Astrocyte (in vitro differentiated cells and primary cell): ENCODE measurements at places on chromosomes 1 and 21. TPM values are rescaled to one million over a fixed set of nuclear protein-coding genes. Genes with fewer than 3 reads are reported as not detected.
A peak's percentile ranks its signal among the peaks of the same experiment; 100 is the strongest.

TFB2M gene
- total RNA-seq = 16.3 and 17.3 TPM in 2 replicates

LCE2A gene
- not detected in 2 replicates for total RNA-seq

TAS1R1 gene
- total RNA-seq = not detected in 2 replicates

GBP4 gene
- total RNA-seq = 0.32 and 0.34 TPM in 2 replicates

ASTN1 gene
- total RNA-seq = 0.41 and 0.50 TPM in 2 replicates

OR2T2 gene
- not detected in 2 replicates for total RNA-seq

BRINP2 gene
- total RNA-seq = not detected in 2 replicates

GRCh38 chr1:194473766-194474165, 1287.4 kb upstream of the B3GALT2 start:
- no peak for DNase-seq

- peak; percentile 20 for DNase-seq
These were observed at the start of gene FAAP20 for GRCh38 chr1:2194319-2194897. FAAP20 (minus strand) TSS chr1:2194772; CDS start chr1:2194749, 23 bp downstream.

GRCh38 chr1:210251680-210252490, 19.3 kb downstream of the SERTAD4 start:
- DNase-seq = no peak

GRCh38 chr1:201074018-201074417, 38.2 kb downstream of the CACNA1S start:
- DNase-seq = no peak

DNA sequence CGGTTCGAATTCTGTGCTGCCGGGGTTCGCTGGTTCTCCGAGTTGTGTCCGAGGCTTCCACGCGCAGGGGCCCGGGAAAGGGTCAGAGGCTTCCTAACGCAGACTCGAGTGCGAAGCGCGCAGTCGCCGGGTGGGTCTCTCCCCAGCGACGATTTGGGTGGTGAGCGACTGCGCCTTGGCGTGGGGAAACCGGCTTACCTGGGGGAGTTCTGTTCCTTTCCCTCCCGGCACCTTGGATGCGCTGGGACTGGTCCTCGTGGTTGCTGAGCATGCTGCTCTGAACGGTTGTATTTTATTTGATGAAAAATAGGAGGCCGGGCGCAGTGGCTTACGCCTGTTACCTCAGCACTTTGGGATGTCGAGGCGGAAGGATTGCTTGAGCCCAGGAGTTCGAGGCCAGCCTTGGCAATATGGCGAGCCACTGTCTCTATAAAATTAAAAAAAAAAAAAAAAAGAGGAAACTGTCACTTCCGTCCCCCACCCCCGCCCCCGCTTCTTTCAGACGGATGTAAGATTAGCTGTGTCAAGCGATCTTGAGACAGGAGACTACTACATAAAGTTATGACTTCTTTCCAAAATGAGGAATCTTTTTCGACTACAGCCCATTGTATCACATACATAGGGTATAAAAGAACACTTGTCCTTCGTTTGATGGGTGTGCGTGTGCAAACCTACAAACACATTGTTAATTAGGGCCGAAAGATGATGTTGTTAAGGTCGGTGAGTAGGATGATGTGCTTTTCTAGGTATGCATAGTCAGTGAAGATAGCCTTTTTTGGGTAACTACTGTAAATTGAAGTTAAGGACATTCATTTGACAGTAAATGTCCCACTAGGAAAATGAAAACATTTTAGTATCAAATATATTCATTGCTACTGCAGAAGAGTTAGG, at the start of gene CCDC18:
CCDC18 (plus strand) TSS at position 2 of the 891 bp plus-strand sequence. CDS start 2,638 bp downstream, outside the sequence.
- DNase-seq = peak; percentile 41

DNA sequence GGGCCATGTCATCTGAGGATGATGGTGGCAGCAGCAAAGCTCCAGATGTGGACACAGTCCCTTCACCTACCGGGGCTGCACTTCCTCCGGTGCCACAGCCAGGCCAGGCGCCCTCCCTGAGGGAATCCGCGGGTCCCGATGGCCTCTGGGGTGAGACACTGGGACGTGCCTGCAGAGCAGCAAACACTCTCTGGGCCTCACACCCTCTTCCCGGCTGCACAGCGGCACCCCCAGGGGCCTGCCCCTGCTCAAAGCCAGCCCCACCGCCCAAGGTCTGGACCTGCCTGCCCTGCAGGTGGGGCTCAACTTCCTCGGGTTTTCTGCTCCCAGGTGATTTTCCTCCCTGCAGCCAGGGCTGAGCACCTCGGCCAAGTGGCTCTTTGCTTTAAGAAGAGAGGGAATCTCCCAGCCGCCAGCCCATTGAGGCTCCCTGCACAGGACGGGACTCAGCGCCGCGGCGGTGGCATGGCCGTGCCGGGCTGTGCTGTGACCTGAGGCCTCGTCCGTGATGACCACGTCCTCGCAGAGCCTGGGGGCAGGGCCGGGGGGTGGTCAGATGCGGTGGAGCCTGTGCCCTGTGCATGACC, 21.3 kb upstream of the COL18A1 start:
- DNase-seq = no peak

DNA sequence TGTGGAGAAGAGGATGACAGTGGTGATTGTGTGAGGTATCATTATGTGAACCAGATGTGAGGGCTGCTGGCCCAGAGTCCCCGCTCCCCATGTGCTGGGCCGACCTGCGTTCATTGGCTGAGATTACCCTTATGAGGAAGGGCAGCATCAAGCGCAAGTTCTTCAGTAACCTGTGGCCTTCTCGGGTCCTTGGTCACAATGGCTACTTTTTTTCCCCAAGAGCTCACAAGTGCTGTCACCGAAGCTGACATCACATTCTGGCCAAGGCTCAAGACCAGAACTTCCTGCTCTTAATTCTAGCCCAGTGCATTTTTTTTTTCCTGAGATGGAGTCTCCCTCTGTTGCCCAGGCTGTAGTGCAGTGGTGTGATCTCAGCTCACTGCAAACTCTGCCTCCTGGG, 262.9 kb downstream of the RHOU start:
- no peak for DNase-seq

GRCh38 chr21:44555200-44555875, 3.3 kb downstream of the KRTAP10-3 start:
- DNase-seq = no peak

DNA sequence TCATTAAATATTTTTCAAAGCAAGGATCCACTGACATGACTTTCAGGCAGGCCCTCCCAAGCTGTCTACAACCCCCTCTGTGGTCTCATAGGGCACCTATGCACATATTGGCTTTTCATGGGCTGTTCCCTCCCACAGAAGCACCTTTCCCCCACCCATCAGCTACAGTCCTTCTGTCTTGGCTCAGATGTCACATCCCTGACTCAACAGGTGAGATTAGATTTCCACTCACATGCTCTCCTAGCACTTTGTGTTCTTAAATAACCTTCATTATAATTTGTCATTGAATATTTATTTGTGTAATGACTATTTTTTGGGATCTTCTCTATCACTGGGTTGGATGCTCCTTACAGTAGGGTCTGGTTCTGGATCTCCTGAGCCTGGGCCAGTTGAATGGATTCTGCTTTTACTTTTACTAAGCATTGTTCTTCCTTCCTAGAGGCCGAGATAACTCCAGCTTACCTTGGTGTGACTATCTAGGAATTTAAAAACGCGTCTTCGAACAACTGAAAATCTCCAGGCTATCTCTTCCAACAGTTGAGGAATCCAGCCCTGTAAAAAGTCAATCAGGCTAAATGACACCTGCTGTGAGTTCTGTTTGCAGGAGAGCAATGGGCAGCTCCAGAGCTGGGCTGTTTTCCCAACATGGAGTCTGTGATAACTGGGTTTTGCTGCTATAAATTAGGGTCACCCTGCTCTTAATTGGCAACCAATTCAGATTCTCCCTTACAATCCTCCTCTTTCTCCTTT, 16.2 kb downstream of the ROR1 start:
- no peak for DNase-seq

GRCh38 chr1:196678510-196678884, 26.7 kb downstream of the CFH start:
- peak; percentile 84 for DNase-seq

GRCh38 chr1:51491166-51491981, 27.7 kb downstream of the EPS15 start:
- no peak for DNase-seq

DNA sequence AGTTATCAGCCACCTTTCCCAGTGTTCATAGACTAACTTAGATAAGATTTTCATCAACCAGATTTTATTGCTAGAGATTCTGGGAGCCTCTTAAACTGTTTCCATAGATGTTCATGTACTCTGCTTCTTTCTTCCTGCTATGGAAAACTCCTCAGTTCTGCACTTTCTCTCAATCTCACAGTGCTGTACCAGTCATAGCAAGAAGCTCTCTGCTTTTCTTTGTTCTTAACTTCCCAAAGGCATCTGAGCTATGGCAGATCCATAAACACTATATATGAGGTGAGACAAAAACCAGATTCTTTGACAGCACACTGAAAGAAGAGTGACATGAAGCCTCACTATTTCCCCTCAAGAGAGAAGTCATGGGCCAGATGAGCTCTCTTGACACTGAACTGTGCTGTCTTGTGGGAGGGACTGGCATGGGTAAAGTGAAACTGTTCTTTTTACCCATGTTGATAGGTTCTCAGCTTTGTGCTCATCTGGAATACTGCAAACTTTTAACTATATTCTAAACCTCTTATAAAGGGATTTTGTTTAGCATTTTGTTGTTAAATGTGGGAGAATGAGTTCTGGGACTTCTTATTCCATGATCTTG, 64.2 kb upstream of the LYPLAL1 start:
- DNase-seq = no peak

- peak; percentile 12 for DNase-seq
These were observed 13.3 kb downstream of the APCS start for GRCh38 chr1:159600894-159601293.

- DNase-seq = no peak
These were observed 7.0 kb upstream of the C1orf116 start for GRCh38 chr1:207039380-207040180.

- no peak for DNase-seq
These were observed 35.8 kb upstream of the OLFM3 start for GRCh38 chr1:102032534-102032933.

GRCh38 chr1:50929376-50929958, 30.6 kb downstream of the FAF1 start:
- peak; percentile 32 for DNase-seq

- no peak for DNase-seq
These were observed 320.9 kb upstream of the PROX1 start for GRCh38 chr1:213666922-213667321.

GRCh38 chr1:3695326-3696217, 43.3 kb downstream of the TP73 start:
- DNase-seq = no peak

DNA sequence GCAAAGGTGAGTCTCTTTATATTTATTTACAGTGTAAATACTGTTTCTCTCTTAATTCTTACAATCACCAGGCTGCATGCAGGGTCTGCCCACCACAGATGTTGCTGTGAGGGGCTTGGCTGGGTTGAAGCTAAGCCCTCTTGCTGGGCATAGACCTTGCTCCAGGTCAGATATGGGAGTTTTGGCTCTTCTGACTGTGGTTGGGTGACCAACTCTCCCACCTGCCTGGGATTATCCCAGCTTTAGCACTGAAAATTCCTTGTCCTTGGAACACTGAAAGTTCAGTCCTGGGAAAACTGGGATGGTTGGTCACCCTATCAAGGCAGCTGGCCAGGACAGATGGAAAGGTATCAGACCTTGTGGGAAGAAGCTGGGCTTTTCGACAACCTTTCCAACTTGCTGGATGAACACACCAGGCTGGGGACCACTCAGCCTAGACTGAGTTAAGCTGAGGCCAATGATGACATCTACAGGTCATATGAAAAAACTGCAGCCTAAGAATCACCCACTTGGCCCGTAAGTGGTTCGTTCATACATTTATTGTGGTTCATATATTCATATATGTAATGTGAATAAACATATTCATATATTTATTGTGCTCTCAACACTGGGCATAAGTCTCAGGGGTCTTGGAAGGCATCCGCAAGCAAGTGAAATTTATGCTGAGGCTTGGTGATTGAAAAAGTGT, 26.6 kb upstream of the HPDL start:
- peak; percentile 49 for DNase-seq

GRCh38 chr1:2202843-2203601, 8.4 kb upstream of the FAAP20 start:
- DNase-seq = no peak
